Fibroblast of lung (primary cell): ENCODE measurements at places on chromosomes 2 and 18. TPM values are rescaled to one million over a fixed set of nuclear protein-coding genes. Genes with fewer than 3 reads are reported as not detected.

The KANSL1L gene
- total RNA-seq: 21.8 and 26.1 TPM in 2 replicates

The HSPE1 gene
- total RNA-seq: 87.0 and 92.2 TPM in 2 replicates

The HOXD3 gene
- not detected in 2 replicates for total RNA-seq

The MZT2A gene
- total RNA-seq: 65.2 and 88.4 TPM in 2 replicates

The C1QL2 gene
- not detected in 2 replicates for total RNA-seq

The AGXT gene
- not detected in 2 replicates for total RNA-seq

The UGT1A1 gene
- not detected in 2 replicates for total RNA-seq

The IL36A gene
- not detected in 2 replicates for total RNA-seq

The MFF gene
- total RNA-seq: 77.9 and 93.0 TPM in 2 replicates

The KIF1A gene
- total RNA-seq: not detected in 2 replicates

The TOGARAM2 gene
- total RNA-seq: 0.26 and 0.33 TPM in 2 replicates
